ENCODE measurements at places on chromosomes 13 and 19.

DNA sequence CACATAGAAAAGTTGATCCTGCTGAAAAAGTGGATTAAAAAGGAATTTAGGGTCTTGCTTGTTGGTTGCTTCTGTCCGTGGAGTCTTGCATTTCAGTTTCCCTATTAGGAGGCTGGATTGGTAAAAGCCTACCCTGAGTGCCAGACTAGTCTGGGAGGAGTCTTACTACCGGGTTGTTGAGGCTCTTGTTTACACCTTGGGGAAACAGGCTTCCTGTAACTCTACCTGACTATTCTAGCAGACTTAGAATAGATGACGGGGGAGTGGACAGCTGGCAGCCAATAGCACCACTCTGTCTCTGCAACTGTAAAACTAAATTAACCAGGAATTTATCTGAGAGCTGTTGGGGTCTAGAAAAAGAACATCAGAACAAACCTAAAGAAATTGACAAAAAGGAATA is 11.3 kb upstream of the MPHOSPH8 start:
- no peak for DNase-seq

DNA sequence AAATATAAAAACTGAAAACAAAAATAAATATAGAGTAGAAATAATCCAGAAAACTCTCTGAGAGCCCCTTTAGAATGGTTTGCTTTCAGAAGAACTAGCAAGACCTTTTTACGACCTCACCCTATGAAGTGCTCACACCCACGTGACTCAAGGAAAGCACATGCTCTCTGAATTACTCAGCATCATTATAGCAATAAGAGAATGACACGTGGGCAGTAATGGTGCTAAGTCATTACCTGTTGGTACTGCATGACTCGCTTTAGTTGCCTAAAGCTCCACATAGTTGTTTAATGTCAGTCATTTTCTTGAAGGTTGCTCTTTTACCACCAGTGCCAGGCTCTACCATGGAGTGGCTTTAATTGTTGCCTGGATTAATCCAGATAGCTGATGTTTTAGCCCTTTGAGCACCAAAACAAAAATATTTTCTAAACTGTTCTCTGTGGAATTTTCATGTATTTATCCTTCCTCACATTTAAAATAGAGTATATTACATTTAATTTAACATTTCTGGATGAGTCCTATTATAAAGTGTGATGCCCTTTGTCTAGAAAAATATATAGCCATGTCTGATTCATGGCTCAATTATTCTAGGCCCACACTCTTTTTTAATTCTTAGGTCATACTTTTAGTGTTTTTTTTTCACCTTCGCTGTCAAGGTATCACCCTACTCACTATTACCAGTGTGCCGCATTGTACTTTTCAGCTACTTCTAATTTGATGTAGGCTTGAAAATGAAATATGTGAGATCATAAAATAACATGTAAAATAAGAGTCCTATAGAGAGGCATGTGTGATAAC is 56.8 kb downstream of the THSD1 start:
- DNase-seq, result no peak

DNA sequence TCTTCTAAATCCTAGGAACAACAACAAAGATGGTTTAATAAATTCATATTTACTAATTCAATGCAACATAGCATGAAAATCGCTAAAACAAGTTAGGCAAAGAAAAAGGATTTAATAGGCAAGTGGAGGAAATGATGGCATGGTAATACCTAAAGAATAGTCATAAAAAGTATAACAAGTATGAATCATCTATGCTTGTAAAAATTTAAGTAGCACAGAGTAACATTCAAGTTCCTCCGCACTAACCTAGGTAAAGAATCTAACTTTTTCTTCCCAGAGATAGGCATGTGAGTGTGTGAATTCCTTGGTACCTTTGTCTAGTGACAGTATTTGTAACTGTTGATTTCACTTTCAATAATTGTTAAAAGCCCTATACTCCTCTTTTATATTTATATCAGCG is 42.6 kb downstream of the RCBTB2 start:
- DNase-seq, result no peak

DNA sequence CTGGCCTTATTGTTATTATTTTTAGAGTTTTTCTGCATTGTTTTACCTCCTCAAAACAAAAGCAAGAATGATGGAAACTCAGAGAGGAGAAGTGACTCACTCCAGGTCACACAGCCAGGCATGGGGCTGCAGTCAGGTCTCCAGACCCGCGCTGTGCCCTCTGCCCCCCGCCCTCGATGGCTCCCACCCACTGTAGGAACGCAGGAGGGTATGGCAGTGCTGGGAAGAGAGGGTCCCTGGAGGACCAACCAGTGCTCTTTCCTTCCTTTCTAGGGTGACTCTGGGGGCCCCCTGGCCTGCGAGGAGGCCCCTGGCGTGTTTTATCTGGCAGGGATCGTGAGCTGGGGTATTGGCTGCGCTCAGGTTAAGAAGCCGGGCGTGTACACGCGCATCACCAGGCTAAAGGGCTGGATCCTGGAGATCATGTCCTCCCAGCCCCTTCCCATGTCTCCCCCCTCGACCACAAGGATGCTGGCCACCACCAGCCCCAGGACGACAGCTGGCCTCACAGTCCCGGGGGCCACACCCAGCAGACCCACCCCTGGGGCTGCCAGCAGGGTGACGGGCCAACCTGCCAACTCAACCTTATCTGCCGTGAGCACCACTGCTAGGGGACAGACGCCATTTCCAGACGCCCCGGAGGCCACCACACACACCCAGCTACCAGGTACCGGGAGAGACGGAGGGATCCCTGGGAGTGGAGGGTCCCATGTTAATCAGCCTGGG is 5.6 kb downstream of the TIMM13 start:
- no peak for DNase-seq

- DNase-seq, result no peak
Measured at GRCh38 chr13:71171740-71172139, 695.3 kb downstream of the DACH1 start.

DNA sequence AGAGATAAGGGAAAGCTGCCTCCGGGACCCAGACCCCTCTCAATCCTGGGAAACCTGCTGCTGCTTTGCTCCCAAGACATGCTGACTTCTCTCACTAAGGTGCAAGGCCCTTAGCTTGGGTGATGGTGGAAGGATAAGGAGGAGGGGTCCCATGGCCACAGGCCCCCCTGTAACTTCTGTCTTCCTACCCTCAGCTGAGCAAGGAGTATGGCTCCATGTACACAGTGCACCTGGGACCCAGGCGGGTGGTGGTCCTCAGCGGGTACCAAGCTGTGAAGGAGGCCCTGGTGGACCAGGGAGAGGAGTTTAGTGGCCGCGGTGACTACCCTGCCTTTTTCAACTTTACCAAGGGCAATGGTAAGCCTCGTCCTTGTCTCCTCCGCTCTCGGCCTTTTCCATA is 2.0 kb downstream of the CYP2F1 start:
- DNase-seq, result no peak

GRCh38 chr13:100544866-100545683 is 43.5 kb downstream of the GGACT start:
- no peak for DNase-seq

GRCh38 chr19:53432088-53432661 is 391 bp downstream of the ZNF761 start:
- DNase-seq, result peak; percentile 31

- no peak for DNase-seq
Measured at GRCh38 chr13:37303606-37304005, 198.1 kb upstream of the CSNK1A1L start.

GRCh38 chr19:6271251-6271650 is 8.5 kb downstream of the MLLT1 start:
- DNase-seq, result no peak

- DNase-seq, result no peak
Measured at GRCh38 chr13:39712626-39713025, 57.2 kb downstream of the COG6 start.

DNA sequence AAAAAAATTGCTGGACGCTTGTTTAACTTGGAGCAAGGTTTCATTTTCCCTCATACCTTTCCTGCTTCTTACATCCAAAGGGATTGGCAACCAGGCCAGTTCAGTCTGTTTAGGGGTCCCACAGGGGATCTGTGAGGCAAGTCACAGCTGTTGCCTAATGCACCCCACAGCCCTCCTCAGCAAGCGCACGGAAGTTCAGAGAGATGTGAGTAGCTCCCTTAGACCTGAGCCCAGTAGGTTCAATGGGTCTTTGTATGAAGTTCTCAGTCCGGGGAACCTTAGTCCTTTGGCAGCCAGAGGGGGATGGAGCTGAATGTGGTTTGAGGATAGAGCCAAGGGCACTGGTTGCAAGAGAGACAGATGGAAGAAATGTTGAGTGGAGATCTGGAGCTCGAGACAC is 13.0 kb downstream of the SAMD4B start:
- DNase-seq, result no peak

- no peak for DNase-seq
Measured at GRCh38 chr19:33436360-33437345, 63.1 kb downstream of the CEBPG start.

GRCh38 chr13:29039212-29039611 is 219.1 kb downstream of the MTUS2 start:
- DNase-seq, result no peak

- no peak for DNase-seq
Measured at GRCh38 chr19:44611812-44612295, 1.5 kb upstream of the IGSF23 start.

GRCh38 chr13:48492470-48493065 is 40.3 kb downstream of the RCBTB2 start:
- DNase-seq, result peak; percentile 55

DNA sequence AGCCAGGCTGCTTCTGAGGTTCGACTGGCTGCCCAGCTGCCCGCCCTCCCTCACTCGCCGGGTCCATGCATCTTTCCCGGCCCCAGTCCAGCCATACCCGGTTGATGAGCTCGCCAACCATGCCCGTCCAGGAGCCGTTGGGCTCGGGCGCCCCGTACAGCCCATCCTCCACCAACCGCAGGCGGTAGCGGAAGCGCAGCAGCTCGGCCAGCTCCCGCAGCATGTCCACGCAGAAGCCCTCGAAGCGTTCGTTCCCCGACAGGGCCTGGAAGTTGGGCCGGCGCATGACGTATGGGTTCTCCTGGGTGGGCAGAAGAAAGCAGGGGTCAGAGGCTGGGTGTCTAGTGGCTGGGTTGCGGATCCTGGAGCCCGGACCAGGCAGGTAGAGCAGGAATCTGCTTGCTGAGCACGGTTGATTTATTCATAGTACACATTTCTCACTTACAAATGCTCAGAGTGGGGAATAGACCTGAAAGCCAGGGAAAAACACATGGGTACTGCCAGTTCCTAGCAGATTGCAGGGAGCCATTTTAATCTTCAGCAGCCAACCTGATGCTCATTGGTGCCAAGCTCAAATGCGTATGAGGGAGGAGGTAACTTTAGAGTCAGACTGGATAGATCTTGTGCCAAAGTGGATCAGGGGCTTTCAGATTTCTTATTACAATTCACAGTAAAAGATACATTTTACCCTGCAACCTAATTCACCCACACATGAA is 27.4 kb downstream of the GRIK5 start:
- no peak for DNase-seq

DNA sequence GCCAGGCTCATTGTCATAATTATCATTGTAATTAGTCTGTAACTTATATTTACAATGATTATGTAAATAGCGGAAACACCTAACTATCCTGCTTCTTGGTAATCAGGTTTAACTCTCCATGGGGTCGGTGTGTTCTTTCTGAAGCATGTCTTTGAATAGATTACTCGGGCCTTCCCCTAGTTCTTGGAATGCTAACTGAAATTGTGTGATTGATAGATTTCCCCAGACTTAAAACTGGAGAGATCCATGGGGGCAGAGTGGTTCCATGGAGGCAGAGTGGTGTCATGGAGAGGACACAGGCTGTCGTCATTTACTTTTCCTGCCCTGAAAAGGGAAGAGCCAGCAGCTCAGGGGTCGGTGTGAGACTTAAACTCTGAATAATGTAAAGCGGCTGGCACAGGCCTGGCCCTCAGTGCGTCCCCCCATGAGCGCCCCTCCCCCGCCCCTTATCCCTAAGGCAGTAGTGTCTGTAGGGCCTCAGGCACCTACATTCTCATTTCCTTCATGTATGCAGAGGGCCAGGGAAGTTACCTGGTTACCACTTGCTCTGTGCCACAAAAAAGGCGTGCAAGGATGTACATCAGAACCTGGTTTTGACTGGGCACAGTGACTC is 225.1 kb downstream of the TM9SF2 start:
- DNase-seq, result no peak

DNA sequence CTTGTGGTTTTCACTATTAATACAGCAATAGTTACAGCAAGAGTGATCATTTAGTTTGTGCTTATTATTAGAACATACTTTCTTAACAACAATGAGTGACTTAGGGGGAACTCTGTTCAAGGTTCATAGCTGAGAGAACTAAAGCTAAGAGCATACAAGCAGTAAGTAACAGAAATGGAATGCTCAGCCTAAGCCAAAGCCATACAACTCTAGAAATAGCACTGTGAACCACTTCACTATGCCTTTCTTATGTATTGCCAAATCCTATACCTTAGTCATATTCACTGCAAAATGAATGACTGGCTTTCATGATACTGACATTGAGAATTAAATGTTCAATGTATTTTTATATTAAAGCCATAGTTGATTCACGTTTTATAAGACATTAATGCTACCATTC is 599.7 kb upstream of the SLITRK1 start:
- no peak for DNase-seq

DNA sequence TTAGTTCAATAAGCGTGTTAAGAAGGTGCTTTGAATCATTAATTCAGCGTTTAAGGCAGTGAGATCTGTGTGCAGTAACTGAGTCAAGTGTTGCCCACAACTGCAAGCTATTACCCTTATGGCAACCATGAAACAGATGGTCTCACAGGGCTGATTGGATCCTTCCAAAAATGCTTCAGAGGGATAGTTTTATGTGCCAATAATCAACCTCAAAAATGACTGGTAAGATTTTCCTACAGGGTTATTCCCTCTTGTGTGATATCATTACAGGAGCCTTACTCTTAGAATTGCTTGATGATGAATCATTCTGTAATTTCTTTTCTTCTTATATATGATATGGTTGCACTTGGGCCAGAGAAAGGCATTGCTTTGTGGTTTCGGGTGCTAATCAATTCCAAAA is 1299.2 kb upstream of the ATXN8OS start:
- DNase-seq, result no peak

- no peak for DNase-seq
Measured at GRCh38 chr13:50855681-50856080, 12.2 kb upstream of the DLEU7 start.

DNA sequence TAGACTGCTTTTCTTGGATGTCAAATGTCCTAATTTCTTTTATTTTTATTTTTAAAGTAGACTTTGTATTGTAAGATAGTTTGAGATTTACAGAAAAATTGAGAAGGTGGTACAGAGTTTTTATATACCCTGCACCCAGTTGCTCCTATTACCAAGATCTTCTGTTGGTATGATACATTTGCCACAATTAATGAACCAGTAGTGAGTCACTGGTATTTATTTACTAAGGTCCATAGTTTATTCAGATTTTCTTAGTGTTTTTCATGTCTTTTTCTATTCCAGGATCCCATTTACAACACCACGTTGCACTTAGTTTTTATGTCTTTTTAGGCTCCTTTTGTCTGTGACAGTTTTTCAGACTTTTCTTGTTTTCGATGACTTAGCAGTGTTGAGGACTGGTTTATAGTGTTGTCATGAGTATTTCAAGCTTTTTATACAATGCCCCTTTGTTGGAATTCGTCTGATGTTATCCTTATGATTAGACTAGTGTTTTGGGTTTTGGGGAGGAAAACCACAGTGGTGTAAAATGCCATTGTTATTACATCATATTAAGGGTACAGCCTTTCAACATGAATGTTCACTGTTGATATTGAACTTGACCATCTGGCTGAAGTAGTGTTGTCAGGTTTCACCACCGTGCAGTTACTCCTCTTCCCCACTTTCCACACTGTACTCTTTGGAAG is 35.9 kb downstream of the COG3 start:
- no peak for DNase-seq

All from endothelial cell (in vitro differentiated cells).